Activated CD4-positive, CD25-positive, alpha-beta regulatory T cell treated with anti-CD3 and anti-CD28 coated beads, Interleukin-2, amount 50 U/mL, for 16 hours (primary cell): ENCODE measurements at places on chromosomes 12 and 14.

DNA sequence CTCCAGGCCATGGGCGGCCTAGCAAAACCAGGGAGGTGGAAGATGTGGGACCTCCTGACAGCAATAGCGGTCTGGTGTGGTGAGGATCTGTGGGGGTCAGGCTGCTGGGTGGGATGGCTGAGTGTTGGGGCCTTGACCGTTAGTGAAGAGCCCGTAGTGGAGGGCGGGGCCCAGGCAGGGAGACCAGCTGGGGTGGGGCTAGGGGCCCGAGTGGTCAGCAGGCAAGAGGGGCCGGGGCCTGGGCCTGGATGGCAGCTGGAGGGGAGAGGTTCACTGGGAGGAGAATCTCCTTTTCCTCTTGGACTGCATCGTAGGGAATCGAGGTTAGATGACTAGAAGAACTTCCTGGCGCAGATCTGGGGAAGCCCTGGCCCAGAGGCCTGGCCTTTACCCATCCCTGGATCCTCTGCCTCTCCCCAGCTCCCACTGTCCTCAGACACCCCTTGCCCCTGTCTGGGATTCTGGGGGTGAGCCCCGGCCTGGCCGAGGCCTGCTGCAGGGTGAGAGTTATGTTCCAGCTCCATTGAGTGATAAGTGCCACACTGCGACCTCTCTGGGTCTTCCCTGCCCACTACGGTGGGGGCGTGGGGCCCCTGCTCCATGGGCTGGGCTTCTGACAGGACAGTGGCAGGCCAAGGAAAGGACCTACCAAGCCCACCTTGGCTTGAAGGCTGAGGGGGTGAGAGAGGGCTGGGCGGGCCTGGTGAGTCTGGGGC is 47.1 kb downstream of the KRT80 start:
- DNase-seq = no peak

GRCh38 chr14:39433452-39433813 is 1.2 kb upstream of the FBXO33 start:
- no peak for DNase-seq

DNA sequence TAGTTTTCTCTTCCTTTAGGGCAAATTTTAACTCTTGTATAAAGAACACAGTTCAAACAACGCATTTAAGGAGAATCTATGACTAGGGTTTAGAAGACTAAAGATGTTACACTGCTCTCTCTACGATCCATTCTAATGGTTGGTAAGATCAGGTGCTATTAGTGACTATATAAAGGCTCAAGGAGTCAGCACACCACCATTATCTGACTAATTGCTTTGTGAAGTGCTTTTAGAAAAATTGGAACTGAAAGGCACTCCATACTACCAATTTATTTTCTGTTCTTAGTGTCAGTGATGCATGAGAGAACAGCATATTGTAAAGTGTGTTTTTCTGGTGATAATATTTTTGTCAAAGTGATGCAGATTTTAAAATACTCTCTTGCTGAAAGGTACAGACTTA is 136.8 kb downstream of the SYT1 start:
- no peak for DNase-seq

DNA sequence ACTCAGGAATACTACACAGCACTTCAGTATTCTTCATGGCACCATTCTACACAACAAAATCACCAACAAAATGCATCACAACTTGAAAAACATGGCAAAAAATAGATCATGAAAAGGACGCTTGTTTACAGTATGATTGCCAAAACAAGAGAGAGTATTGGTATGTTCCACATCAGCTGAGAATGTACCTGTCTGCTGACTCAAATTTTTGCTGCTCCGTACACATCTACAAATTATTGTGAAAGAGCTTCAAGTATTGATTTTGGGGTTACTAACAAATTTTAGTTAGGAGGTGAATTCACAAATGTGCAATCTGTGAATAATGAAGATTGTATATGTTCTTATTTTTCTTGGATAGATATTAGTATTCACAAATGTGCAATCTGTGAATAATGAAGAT is 105.4 kb downstream of the GPHN start:
- no peak for DNase-seq

DNA sequence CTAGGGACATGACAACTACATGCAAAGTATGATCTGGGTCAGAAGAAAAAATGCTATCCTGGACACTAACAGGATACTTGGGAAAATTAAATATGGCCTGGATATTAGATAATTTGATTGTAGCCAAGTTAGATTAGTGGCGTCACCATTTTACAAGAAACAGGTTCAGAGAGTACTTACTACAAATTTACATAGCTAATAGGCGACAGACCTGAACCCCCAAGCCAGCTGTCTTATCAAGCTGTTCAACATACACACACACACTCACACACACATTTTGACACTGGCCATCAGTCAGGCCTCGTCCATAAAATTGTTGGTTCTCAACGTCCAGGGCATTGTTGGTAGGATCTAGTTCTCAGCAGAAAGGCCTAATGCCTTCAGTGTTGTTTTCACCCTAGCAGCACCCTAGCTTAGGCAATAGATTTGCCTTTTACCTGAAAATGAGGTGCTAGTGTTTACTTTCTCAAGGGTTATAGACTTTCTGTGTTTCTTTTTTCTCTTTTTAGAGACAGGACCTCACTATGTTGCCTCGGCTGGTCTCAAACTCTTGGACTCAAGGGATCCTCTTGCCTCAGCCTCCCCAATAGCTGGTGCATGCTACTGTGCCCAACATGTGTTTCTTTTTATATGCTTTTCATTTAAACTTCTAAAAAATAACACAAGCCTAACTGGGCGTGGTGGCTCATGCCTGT is 3.3 kb upstream of the C14orf93 start:
- DNase-seq = no peak

- DNase-seq = no peak
These were observed 77.5 kb upstream of the KICS2 start for GRCh38 chr12:64299628-64300027.

GRCh38 chr14:30243207-30243606 is 315.6 kb upstream of the PRKD1 start:
- no peak for DNase-seq

GRCh38 chr14:23559010-23559925 is 3.2 kb downstream of the THTPA start:
- peak; percentile 41 for DNase-seq

DNA sequence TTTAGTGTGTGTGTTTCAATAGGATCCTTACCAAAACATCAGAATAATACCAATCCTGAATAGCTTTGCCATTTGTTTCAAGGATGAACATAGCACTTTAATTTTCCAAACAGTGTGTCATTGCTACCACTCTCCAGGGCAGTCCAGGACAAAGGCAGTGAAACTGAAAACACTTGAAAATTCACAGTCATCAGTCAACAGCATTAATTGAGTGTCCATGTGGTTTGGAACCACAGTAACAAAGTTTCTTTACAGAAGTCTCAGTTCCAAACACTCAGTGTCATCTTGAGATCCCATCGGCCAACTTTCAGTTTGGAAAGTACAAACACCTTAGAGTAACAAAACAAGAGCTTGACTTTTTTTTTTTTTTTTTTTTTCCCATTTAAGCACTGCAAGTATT is 228.4 kb upstream of the SOX5 start:
- DNase-seq = no peak

DNA sequence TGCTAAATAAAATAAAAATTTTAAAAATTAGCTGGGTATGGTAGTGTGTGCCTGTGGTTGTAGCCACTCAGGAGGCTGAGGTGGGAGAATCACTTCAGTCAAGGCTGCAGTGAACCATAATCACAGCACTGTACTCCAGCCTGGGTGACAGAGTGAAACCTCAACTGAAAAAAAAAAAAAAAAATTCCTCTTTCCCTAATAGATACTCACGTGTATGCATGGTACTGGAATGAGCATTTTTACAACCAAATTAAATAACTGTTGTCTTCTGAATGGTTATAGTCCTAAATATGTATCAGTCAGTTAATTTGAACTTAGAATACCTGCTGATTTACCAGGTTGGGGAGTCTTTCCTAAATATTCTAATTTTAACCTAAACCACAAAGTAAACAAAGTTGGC is 98.3 kb upstream of the ATF1 start:
- no peak for DNase-seq

DNA sequence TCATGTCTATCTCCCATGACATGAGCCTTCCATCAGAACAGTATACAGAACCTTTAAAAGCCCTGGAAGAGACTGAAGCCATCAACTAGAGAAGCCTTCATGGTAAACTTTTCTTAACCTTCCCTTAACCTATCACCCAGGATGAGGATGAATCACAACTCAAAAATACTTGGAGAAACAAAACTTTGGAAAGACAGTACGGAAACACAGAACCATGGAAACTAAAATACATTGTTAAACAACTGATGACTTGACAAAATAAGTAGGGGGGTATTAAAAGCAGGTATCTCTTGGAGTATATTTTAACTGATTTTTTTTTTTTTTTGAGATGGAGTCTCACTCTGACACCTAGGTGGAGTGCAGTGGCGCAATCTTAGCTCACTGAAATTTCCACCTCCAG is 8.7 kb downstream of the TM7SF3 start:
- DNase-seq = no peak

- no peak for DNase-seq
These were observed 3.6 kb upstream of the DNAJC22 start for GRCh38 chr12:49342914-49343731.

DNA sequence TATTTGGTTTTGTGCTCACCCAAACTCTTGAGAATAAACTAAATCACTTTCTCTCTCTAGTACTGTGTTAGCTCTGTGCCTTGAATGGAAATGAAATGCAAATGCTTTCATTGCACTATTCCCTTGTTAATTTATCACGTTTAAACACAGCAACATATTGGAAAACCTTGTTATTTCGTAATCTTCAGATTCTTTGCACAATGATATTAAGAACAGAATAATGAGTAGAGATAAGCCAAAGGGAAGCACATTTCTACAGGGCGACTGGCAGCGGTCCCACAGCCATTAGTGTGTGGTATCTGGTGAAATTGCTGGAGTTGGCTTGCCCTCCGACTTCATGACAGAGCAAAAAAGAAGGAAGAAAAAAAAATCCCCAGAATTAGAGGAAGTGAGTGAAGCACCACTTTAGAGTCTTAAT is 166.1 kb upstream of the E2F7 start:
- DNase-seq = no peak

DNA sequence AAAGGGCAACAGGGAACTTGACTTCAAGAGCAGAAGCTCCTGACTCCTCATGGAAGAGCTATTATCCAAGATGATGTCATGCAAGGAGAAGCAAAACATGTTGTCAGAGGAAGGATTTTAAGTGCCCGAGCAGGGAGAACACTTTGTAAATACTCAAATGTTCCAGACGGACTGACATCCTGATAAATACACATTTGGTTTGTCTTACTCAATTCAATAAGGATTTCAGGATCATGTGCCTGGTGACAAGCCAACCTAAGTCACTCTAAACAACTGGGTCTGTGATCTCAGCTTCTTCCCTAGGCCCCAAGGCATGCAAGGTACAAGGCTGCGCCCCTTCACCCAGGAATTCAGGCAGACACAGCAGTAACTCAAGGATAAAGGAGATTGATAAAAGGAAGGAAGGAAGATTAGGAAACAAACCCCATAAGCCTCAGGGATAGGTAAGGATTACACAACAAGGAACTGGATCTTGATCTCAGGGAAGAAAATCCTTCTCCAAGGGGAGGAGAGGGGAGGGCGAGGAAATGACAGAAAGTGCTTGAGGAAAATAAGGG is 26.8 kb upstream of the CEBPE start:
- no peak for DNase-seq

- DNase-seq = no peak
These were observed 32.7 kb downstream of the RTRAF start for GRCh38 chr14:52021957-52022600.

GRCh38 chr12:46533723-46534122 is 161.2 kb upstream of the SLC38A2 start:
- no peak for DNase-seq

- DNase-seq = no peak
These were observed 178.0 kb downstream of the FOXN3 start for GRCh38 chr14:89239023-89239422.

- DNase-seq = no peak
These were observed 137.3 kb downstream of the NAV3 start for GRCh38 chr12:77968021-77968420.

- DNase-seq = no peak
These were observed 14.0 kb upstream of the MFAP5 start for GRCh38 chr12:8676651-8677050.

- no peak for DNase-seq
These were observed at the start of gene GLI1 for GRCh38 chr12:57459750-57460467. Gene GLI1 (plus strand): TSS chr12:57459785. CDS start chr12:57463692, 3,907 bp downstream.

GRCh38 chr12:67885375-67886169 is 103.7 kb upstream of the IFNG-AS1 start:
- DNase-seq = no peak

DNA sequence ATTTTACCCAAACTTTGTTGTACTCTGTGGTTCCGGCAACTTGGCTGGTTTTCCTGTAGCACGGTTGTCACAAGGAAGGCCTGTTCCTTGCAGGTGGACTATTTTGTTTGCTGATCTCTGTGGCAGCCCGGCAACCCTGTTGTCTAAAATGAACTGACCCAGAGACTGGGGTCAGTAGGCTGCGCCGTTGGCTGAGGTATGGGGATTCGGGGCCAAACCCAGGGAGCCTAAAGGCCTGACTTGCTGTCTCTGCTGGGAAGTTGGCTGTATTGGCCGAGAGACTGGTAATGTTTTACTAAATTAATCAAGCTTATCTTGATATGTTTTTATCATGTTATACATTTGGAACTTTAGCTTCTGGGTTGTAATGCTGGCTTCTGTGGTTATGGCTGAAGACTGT is 13.8 kb downstream of the SMIM41 start:
- DNase-seq = no peak

GRCh38 chr12:24560831-24561271 is 388.1 kb downstream of the BCAT1 start:
- DNase-seq = no peak

DNA sequence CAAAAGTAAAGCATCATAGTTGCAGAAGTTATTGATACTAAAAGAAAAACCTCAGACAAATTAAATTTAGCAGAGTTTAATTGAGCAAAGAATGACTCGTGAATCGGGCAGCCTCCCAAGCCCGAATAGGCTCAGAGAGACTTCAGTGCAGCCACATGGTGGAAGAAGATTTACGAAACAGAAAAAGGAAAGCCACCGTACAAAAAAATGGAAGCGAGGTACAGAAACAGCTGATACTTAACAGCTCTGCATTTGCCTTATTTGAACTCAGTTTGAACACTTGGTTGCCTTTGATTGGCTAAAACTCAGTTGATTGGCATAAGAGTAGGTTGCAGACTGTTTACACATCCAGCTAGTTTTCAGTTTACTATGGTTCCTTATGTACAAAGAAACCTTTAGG is 12.9 kb downstream of the TTC9 start:
- DNase-seq = no peak

- DNase-seq = no peak
These were observed 31.1 kb downstream of the ELK3 start for GRCh38 chr12:96225044-96225855.

GRCh38 chr14:48805315-48805714 is 780.9 kb downstream of the RPS29 start:
- DNase-seq = no peak
